Activated CD4-positive, alpha-beta memory T cell treated with anti-CD3 and anti-CD28 coated beads for 36 hours (primary cell): ENCODE measurements at places on chromosomes 3 and 15. TPM values are rescaled to one million over a fixed set of nuclear protein-coding genes. Genes with fewer than 3 reads are reported as not detected.
A peak's percentile ranks its signal among the peaks of the same experiment; 100 is the strongest.

SNX1 gene
- 99.3 TPM for total RNA-seq

LRRC2 gene
- total RNA-seq: not detected

GOLGA6L7 gene
- total RNA-seq: not detected

- H3K4me3 ChIP-seq: no peak overlapping the region
- H3K27me3 ChIP-seq: no peaks in the 10 kb centered on the region
- peaks cover 49% of the 10 kb centered on the region for H3K4me1 ChIP-seq
- H3K36me3 ChIP-seq: peaks cover 21% of the 10 kb centered on the region
- DNase-seq: no peak
These were observed 1.8 kb downstream of the ICE2 start for GRCh38 chr15:60477164-60477563.

GRCh38 chr15:66603301-66604179 lies 37.7 kb upstream of the LCTL start:
- H3K4me3 ChIP-seq: no peak overlapping the region
- no peaks in the 10 kb centered on the region for H3K4me1 ChIP-seq
- H3K27ac ChIP-seq: no peak overlapping the region
- peak; percentile 71 for DNase-seq

DNA sequence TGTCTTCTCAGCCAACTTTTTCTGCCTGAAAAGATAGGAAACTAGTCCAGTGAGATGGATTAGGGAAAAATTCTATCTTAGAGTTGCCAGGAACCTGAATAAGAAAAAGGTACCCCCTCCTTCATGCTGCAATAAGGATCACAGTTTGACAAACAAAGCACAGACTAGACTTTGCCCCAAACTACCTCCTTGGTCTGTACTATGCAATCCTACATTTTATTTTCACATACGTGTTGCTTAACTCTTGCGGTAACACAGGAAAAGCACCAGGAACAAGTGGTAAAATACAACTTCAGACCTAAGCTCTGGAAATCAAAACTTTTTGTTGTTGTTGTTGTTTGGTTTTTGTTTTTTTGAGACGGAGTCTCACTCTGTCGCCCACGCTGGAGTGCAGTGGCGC lies 11.3 kb upstream of the IL12A start:
- H3K36me3 ChIP-seq: no peaks in the 10 kb centered on the region
- no peak for DNase-seq

DNA sequence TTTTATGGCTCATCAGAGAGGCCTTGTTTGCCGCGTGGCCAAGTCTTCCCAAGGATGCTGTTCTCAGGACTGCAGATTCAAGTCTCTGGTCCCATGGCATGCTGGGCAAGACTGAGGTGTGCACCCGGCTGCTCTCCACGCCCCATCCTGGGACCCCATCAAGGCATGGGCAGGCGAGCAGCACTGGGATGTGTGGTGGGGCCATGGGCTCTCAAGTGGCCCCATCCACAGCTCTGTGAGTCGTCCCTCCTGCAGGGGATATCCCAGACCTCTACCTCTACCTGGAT lies 13.1 kb upstream of the GP9 start:
- H3K27ac ChIP-seq: no peak overlapping the region
- H3K27me3 ChIP-seq: peaks cover 2% of the 10 kb centered on the region
- H3K4me3 ChIP-seq: no peak overlapping the region
- DNase-seq: no peak
- H3K4me1 ChIP-seq: peaks cover 4% of the 10 kb centered on the region

GRCh38 chr3:18008706-18009368 lies 266.4 kb upstream of the TBC1D5 start:
- H3K36me3 ChIP-seq: no peaks in the 10 kb centered on the region
- no peaks in the 10 kb centered on the region for H3K4me1 ChIP-seq
- no peak overlapping the region for H3K4me3 ChIP-seq
- no peaks in the 10 kb centered on the region for H3K27me3 ChIP-seq

- H3K27me3 ChIP-seq: peaks cover 1% of the 10 kb centered on the region
- H3K27ac ChIP-seq: no peak overlapping the region
- no peaks in the 10 kb centered on the region for H3K4me1 ChIP-seq
These were observed 28.9 kb downstream of the FBXW12 start for GRCh38 chr3:48400824-48401433.

GRCh38 chr3:120022729-120023128 lies 71.5 kb downstream of the GSK3B start:
- no peak overlapping the region for H3K27ac ChIP-seq
- H3K36me3 ChIP-seq: peaks cover 3% of the 10 kb centered on the region
- DNase-seq: no peak
- H3K4me1 ChIP-seq: peaks cover 61% of the 10 kb centered on the region
- H3K27me3 ChIP-seq: no peaks in the 10 kb centered on the region
- no peak overlapping the region for H3K4me3 ChIP-seq

DNA sequence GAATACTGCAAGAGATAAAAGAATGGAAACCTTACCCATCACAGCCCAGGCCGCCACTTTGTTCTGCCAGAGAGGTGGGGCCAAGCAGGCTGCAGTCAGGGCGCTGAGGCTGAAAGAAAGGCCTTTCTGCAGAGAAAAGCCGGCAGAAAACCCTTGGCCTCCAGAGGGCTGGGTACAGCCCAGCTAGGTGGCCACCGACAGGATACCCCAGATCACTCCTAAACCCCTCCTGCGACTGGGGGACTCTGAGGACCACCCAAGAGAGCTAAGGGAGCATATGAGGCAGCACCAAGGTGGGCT lies 69.3 kb downstream of the SMAD6 start:
- no peaks in the 10 kb centered on the region for H3K36me3 ChIP-seq
- no peak overlapping the region for H3K4me3 ChIP-seq
- no peaks in the 10 kb centered on the region for H3K27me3 ChIP-seq
- no peak overlapping the region for H3K27ac ChIP-seq
- H3K4me1 ChIP-seq: no peaks in the 10 kb centered on the region

DNA sequence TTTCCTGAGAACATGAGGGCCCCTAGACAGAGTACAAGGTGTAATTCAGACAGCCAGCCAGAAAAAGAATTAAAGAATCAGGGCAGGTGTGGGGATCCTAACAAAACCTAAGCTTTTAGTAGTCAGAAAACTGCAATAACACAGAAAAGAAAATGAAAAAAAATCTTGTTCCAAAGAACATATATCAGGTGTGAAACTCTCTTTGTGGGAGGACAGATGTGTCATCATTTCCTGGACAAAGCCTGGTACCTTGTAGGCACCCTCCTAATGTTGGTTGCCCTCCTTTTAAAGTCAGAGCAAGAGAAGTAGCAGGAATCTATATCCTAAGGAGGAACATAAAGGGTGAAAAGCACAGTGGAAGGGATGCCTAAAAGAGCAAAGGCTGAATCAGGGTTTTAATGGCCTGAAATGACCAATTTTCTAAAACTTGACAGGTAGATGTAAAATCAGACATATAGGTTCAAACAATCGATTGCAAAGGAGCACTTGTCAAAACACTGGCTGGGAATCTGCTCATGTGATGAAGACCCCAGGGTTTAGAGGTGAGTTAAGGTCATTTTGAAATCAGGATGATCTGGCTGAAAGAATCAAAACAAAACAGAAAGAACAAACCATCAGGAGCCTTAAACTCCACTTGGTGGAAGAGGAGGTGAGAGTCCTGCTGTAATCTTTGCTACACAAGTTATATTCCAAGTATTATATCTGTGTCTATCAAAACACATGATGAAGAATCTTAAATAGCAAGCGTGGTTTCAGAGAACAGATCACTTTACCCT lies 54.9 kb downstream of the TGFBR2 start:
- peak overlapping the region; percentile 85 for H3K27ac ChIP-seq
- H3K4me1 ChIP-seq: peaks cover 93% of the 10 kb centered on the region
- H3K4me3 ChIP-seq: peak overlapping the region; percentile 36
- no peak for DNase-seq

- no peak for DNase-seq
- H3K36me3 ChIP-seq: peaks cover 5% of the 10 kb centered on the region
- no peaks in the 10 kb centered on the region for H3K4me1 ChIP-seq
- H3K27me3 ChIP-seq: no peaks in the 10 kb centered on the region
- no peak overlapping the region for H3K4me3 ChIP-seq
These were observed 642.0 kb upstream of the KCNMB2 start for GRCh38 chr3:177894081-177894728.

DNA sequence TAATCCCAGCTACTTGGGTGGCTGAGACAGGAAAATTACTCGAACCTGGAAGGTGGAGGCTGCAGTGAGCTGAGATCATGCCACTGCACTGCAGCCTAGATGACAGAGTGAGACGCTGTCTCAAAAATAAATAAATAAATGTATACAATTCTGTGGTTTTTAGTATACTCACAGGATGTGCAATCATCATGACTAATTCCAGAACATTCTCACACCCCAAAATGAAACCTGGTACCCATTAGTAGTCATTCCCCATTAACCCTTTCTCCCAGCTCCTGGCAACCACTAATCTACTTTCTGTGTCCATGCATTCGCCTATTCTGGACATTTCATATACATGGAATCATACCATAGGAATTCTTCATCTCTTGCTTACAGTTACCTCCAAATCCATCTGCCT lies 44.5 kb downstream of the LRRFIP2 start:
- H3K27me3 ChIP-seq: no peaks in the 10 kb centered on the region
- H3K27ac ChIP-seq: no peak overlapping the region
- no peak overlapping the region for H3K4me3 ChIP-seq
